Stimulated activated CD8-positive, alpha-beta memory T cell treated with anti-CD3 and anti-CD28 coated beads, Interleukin-4, amount 100 ng/mL, for 4 hours (primary cell): ENCODE measurements at places on chromosomes 16 and 17.

DNA sequence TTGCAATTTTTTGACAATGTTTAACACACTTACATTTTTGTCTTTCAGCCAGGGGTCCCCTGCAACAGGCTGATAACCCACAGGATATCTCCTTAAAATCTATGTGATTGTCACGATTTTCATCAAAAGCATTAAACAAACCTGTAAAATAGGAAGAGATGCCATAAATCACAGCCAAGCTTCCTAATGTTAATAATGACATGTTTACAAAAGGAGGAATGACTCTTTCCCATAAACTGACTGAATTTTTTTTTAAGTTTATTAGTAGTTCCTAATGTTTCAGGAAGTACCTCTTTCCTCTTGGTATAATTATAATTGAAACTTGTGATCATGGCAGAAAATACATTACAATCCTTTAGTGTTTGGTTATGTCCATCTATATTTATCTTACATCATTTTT lies 119.6 kb downstream of the CA4 start:
- no peak for DNase-seq

DNA sequence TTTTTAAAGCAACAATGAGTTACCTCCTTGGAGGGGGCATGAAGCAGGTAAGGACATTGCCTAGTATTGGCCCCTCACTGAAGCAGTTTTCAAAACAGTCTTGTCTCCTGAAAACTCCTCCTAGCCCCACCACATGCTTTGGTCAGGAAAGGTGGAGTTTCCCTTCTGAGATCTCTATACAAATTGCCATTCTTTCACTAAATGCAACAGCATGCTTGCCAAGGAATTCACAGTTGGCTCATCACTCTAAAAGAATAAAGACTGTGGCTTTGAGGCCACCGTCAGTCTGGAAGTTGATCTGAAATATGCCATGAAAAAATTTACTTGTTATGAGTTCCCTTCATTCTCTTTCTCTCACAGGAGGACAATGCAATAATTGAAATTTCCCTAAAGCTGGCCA lies 4.2 kb downstream of the TTC19 start:
- DNase-seq, result no peak

GRCh38 chr17:76726776-76727718 lies at the start of gene METTL23:
Gene METTL23, plus strand, starts transcription at chr17:76726839. Its CDS starts 2,872 bp downstream, at chr17:76729711.
- DNase-seq, result no peak

GRCh38 chr16:63530974-63531373 lies 1494.7 kb upstream of the CDH8 start:
- no peak for DNase-seq

GRCh38 chr16:29958756-29959155 lies 3.1 kb upstream of the TMEM219 start:
- no peak for DNase-seq

- no peak for DNase-seq
Observed at GRCh38 chr17:17928398-17929287, 43.6 kb downstream of the TOM1L2 start.

DNA sequence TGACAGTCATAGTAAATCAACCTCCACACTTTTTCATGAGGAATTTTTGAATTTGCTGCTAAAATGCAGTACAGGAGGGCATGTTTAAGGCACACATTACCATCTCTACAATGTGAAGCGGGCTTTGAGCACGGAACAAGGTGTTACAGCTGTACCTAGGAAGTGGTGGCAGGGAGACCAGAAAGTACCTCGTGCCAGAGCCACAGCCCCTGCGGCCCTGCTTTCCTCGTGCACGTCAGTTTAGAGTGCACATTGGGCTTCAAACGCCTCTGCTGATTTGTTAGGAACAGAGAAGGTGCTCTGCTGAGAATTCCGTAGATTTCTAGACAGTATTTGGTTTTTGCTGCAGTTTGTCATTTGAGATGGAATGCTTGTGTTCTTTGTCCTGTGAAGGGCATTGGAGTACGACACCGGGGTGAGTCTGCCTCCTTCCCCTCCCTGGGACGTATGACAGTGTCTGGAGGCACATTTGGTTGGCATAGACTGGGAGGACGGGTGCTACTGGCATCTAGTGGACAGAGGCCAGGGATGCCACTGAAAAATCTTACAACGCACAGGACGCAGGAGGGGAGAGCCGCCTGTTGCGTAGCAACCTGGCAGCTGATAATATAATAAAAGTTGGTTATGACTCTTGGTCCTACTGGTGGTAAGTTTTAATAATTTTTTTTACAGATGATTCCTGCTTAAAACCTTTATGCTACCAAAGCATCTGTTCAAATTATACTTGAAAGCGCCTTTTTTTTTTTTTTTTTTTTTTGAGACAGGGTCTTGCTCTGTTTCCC lies 9.1 kb downstream of the FOXK2 start:
- no peak for DNase-seq

DNA sequence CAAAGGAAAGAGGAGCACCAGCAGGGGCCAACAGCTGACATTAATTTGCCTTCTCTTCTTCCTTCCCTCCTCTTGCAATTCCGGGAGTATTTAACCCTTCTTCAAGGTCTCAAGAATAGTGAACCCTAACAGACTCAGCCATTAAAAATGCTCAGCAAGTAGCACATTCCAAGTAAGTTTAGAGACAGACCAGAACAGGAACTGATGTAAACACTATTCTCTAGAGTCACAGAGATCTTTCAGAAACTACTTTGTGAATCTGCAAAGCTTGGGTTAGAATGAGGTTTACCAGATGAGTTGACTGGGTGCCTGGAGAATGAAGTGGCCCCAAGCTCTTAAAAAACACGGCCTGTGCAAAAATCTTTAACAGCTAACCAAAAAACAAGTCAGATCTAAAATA lies 50.9 kb downstream of the TEX2 start:
- no peak for DNase-seq

DNA sequence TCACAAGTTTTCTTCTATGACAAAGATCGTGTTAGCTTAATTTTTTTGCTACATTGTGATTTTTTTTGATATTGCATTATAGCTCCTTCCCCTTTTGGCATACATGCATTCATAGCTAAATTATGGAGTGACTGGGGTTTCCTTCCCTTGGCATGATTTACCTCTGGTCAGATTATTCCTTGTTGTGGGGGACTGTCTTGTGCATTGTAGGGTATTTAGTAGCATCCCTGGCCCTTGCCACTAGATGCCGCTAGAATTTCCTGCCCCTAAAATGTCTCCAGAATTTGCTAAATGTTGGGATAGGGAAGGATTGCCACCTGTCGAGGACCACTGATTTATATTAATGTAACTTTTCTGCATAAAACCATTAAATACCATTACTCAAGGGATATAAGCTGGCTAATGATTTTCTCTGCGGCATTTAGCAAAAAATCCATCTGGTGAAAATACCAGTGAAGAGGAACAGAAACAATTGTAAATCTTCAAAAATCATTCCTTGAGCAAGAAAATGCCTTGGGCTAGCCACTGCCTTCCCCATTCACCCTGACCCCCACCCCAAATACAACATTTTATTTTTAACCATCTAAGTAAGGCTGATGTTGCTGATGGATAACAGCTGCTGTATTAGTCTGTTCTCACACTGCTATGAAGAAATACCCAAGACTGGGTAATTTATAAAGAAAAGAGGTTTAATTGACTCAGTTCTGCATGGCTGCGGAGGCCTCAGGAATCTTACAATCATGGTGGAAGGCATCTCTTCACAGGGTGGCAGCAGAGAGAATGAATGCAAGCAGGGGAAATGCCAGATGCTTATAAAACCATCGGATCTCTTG lies 195.2 kb downstream of the MAP2K6 start:
- no peak for DNase-seq

DNA sequence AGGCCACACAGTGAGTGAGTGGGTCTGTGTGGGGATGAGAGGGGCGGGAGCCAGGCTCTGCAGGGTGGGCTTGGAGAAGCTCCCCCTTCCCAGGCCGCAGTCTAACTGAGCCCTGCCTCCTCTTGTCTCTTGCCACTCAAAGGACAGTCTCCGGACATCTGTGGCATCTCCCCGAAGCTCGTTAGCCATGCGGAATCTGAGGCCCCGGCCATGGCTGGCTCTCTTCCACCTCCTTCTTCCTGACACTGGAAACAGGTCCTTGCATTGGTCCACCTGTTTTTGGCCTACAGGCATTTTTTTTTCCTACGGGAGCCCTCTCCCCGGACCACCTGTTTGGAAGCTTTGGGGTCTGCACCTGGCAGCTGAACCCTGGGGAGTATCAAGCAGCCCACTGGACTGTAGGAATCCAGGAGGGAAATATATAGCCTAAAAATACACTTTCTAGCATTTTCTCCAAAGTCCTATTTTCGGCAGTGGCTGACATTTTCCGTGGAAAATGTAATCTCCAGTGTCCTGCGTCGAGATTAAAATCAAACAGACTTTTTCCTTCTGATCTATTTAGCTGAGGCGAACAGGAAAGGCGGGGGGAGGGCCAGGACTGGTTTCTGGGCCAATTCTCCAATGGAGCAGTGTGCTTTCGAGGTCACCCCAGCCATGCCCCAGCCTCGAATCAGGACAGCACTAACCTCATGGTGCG lies 9.1 kb downstream of the ATP2A3 start:
- no peak for DNase-seq

DNA sequence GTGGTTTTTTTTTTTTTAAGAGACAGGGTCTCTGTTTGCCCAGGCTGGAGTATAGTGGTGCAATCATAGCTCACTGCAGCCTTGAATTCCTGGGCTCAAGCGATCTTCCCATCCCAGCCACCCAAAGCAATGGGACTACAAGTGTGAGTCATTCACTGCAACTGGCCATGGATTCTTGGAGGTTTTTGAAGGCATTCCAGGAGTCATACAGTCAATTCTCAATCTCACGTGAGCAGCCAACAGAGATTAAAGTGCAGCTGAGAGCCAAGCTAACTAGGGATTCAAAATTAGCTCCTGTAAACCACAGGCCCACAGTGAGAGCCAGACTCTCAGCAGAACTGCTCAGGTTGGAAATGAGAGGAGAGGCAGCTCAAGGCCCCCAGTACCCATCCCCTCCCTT lies 30.2 kb downstream of the XPO6 start:
- no peak for DNase-seq

DNA sequence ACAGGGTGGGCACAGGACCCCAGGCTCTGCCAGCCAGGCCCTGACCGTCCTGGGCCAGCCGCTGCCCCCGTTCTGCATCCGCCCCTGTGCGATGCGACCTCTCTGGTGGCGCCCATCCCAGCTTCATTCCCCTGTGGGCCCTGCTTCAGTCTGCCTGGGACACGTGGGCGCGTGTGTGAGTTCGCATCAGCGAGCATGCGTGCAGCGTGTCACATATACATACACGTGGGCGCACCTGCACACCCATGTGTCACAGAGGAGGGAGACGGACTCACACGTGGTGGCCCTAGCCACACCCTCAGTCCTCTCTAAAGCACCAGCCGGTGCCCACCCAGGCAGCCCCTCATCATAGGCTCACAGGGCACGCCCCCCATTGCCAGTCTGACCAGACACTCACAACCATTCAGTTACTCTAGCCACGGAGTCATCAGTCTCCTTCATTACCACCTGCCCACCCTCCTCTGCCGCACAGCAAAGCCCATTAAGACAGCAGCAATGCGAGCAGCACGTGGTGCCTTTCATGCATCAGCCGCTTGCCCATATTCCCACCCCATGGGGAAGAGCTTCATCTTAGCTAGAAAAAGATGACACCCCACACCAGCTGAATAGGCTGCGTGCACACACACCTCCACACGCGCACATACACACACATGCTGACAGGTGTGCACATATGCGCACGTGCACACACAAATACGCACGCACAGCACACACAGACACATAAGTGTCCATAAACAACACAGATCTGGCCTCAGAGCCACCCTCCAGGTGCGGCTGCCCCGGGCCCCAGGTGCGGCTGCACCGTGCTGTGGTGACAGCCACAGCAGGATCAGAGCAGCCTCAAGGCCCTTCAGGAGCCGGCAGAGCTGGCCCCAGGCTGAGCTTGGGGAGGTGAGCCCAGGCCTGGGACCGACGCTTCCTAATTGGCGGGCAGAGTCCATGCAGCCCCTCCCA lies 9.5 kb upstream of the CDH15 start:
- DNase-seq, result no peak

GRCh38 chr16:473046-474043 lies 47.9 kb downstream of the RAB11FIP3 start:
- no peak for DNase-seq

GRCh38 chr16:83606486-83607030 lies 201.2 kb upstream of the HSBP1 start:
- no peak for DNase-seq

DNA sequence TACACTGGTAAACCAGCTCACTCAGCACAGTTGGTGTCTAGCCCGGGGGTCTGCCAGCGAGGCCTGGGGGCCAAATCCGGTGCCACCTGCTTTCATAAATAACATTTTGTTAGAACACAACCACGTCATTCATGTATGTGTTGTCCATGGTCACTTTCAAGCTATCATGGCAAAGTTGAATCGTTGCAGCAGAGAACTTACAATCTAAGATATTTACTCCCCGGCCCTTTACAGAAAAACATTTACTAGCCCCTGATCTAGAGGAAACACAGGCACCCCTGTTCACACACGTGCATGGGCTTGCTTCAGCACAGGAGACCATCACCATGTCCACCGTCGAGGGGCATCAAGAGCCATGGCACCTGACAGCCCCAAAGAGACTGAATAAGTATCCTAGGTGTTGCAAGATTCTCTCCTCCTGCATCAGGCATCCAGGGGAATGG lies 111.4 kb upstream of the DNAH9 start:
- no peak for DNase-seq

DNA sequence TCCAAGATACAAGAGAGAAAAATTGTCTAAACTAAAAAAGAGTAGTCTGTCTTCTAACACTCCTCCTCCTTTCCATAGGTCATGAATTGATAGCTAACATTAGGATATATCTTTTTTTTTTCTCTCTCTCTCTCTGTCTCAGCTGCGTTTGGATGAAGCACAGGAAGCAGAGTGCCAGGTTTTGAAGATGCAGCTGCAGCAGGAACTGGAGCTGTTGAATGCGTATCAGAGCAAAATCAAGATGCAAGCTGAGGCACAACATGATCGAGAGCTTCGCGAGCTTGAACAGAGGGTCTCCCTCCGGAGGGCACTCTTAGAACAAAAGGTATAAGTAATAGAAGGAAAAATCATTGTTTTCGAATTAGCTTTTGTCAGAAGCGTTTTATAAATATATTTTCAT lies 32.9 kb downstream of the ABHD15 start:
- DNase-seq, result no peak

- DNase-seq, result no peak
Observed at GRCh38 chr17:49742166-49742638, 21.7 kb downstream of the FAM117A start.

GRCh38 chr17:43658900-43659299 lies 2.8 kb downstream of the MEOX1 start:
- no peak for DNase-seq

DNA sequence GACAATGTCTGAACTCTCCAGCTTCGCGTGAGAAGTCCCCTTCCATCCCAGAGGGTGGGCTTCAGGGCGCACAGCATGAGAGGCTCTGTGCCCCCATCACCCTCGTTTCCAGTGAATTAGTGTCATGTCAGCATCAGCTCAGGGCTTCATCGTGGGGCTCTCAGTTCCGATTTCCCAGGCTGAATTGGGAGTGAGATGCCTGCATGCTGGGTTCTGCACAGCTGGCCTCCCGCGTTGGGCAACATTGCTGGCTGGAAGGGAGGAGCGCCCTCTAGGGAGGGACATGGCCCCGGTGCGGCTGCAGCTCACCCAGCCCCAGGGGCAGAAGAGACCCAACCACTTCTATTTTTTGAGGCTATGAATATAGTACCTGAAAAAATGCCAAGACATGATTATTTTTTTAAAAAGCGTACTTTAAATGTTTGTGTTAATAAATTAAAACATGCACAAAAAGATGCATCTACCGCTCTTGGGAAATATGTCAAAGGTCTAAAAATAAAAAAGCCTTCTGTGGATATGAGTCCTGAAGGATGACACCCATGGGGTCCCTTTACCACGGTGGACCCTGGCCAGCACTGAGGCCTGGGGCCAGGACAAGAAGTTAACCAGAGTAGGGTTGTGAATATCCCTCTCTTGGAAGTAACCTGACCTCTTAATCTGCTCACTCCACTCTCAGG lies 10.5 kb upstream of the ITGAD start:
- peak; percentile 26 for DNase-seq
